Nephron progenitor cell (in vitro differentiated cells): ENCODE measurements at places on chromosomes 13 and 19.
A peak's percentile ranks its signal among the peaks of the same experiment; 100 is the strongest.

DNA sequence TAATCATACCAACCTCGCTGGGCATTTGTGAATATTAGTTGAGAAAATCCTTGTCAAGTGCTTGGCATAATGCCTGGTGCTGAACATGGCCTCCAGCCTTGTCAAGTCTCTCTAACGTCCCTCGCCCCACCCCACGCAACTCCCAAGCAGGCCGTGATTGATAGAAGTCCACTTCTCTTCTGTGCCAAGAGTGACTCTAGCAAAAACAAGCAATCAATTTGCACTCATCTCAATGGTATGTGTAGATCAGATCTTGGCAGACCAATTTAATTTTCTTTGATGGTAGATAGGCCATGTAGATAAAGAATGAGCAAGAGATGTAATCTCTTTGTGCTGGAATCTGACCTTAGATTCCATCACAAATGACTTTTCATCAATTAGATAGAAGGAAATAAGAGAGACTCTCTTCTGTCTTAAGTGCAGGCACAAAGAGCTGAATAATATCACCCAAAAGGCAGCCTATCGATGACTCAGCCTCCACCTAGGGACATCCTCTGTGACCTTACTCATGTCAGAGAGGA is 31.0 kb upstream of the KATNAL1 start:
- DNase-seq: no peak

- DNase-seq: no peak
These were observed 34.7 kb downstream of the TSSK6 start for GRCh38 chr19:19480688-19481087.

GRCh38 chr13:32254416-32254815 is 60.7 kb downstream of the ZAR1L start:
- DNase-seq: no peak

- no peak for DNase-seq
These were observed 61.6 kb upstream of the MED4 start for GRCh38 chr13:48156466-48156865.

DNA sequence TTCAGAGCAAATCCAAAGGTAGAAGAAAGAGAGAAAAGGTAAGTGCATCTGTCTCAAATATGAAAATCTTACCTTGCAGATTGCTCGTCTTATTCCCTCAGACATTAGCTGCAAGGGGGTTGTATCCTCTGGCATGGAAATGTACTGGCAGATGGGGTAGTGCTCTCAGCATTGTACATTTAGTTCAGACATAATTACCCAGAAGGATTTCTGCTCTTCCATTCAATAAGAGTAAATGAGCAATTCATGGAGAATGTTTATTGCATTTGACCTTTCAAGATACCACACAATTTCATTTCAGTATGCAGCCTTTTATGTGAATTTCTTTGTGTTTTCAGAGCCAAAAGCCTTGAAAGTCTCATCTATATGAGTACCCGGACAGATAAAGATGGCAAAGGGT is 63.8 kb downstream of the SCEL start:
- no peak for DNase-seq

GRCh38 chr13:27174766-27175455 is 3.3 kb upstream of the USP12 start:
- DNase-seq: no peak

DNA sequence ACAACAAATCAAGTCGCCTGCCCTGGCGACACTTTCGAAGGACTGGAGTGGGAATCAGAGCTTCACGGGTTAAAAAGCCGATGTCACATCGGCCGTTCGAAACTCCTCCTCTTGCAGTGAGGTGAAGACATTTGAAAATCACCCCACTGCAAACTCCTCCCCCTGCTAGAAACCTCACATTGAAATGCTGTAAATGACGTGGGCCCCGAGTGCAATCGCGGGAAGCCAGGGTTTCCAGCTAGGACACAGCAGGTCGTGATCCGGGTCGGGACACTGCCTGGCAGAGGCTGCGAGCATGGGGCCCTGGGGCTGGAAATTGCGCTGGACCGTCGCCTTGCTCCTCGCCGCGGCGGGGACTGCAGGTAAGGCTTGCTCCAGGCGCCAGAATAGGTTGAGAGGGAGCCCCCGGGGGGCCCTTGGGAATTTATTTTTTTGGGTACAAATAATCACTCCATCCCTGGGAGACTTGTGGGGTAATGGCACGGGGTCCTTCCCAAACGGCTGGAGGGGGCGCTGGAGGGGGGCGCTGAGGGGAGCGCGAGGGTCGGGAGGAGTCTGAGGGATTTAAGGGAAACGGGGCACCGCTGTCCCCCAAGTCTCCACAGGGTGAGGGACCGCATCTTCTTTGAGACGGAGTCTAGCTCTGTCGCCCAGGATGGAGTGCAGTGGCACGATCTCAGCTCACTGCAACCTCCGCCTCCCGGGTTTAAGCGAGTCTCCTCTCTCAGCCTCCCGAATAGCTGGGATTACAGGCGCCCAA is at the start of gene LDLR:
Gene LDLR, plus strand, starts transcription at position 210 of the 760 bp plus-strand sequence. Its CDS starts 86 bp downstream, at position 296.
- peak; percentile 74 for DNase-seq

- DNase-seq: no peak
These were observed 59.0 kb upstream of the ZNF726 start for GRCh38 chr19:23855676-23856075.

- DNase-seq: no peak
These were observed 108.9 kb downstream of the RBM26 start for GRCh38 chr13:79297128-79297527.

DNA sequence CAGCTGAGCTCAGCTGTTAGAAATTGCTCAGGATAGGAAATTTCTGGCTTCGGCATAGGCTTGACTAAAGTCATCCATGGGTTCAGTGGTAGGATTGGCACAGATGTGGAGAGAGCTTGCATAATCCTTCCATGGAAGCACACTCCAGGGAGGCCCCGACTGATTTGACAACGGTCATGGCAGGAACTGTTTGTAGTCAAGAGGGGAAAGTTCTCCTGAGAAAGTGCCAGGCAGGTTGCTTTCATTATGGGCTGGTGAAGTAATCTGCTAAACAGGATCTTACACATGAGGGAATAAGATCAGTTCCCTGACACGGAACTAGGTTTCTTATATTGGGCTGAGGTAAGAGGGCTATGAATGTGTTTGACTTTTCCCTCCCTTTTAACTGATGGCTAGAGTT is 120.1 kb downstream of the RGCC start:
- no peak for DNase-seq

- no peak for DNase-seq
These were observed 222.1 kb downstream of the ZIC5 start for GRCh38 chr13:99749271-99750019.

GRCh38 chr19:41373993-41374392 is 2.3 kb upstream of the TMEM91 start:
- DNase-seq: no peak

- no peak for DNase-seq
These were observed 425 bp upstream of the COLGALT1 start for GRCh38 chr19:17554968-17555479.

GRCh38 chr19:17982430-17982829 is 15.5 kb downstream of the KCNN1 start:
- no peak for DNase-seq

DNA sequence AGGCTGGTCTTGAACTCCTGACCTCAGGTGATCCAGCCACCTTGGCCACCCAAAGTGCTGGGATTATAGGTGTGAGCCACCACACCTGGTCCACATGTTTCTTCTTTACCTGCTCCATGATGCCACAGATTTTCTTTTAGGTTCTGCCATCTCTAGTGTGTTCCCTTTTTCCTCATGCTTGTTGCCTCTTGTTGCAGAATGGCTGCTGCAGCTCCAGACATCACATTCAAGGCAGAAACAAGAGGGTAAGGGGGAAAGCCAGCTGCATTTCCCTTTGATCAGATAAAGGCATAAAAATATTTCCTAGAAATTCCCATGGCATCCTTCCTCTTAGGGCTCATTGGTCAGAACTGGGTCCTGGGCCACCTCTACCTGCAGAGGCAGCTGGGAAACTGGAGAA is 12.3 kb upstream of the CCDC124 start:
- no peak for DNase-seq

GRCh38 chr19:14315433-14315832 is 65.8 kb upstream of the ADGRE5 start:
- no peak for DNase-seq

- DNase-seq: no peak
These were observed 160.8 kb upstream of the SERP2 start for GRCh38 chr13:44212633-44213396.

GRCh38 chr19:18501832-18502231 is 20.0 kb downstream of the ELL start:
- DNase-seq: no peak

- no peak for DNase-seq
These were observed 1551.1 kb downstream of the EFNB2 start for GRCh38 chr13:104984296-104984818.

DNA sequence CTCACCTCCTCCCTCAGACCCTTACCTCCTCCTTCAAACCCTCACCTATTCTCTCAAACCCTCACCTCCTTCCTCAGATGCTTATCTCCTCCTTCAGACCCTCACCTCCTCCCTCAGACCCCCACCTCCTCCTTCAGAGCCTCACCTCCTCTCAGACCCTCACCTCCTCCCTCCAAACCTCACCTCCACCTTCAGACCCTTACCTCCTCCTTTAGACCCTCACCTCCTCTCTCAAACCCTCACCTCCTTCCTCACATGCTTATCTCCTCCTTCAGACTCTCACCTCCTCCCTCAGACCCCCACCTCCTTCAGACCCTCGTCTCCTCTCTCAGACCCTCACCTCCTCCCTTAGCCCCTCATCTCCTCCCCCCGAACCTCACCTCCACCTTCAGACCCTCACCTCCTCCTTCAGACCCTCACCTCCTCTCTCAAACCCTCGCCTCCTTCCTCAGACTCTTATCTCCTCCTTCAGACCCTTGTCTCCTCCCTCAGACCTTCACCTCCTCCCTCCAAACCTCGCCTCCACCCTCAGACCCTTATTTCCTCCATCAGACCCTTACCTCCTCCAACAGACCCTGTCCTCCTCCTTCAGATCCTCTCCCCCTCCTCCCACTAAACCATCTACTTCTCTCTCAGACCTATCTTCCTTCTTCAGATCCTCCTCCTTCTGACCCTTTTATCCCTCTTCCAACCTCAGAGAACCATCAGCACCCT is 2.5 kb upstream of the BCL3 start:
- DNase-seq: no peak

DNA sequence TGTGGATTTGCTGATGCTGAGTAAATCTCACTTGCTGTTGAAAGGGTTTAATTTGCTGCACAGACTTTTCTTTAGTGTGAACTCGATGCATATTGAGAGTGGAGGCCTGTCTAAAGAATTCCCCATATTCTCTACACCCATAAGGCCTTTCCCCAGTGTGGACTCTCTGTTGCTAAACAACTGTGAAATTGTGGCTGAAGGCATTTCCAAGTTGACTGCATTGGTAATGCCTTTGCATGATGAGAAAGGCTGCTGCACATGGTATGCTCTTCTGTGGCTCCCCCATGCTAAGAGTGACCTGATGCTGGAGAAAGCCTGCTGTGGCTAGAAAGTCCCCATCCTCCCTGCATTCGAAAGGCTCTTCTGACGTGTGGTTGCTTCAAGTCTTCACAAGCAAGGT is 6.6 kb upstream of the ZNF599 start:
- no peak for DNase-seq

DNA sequence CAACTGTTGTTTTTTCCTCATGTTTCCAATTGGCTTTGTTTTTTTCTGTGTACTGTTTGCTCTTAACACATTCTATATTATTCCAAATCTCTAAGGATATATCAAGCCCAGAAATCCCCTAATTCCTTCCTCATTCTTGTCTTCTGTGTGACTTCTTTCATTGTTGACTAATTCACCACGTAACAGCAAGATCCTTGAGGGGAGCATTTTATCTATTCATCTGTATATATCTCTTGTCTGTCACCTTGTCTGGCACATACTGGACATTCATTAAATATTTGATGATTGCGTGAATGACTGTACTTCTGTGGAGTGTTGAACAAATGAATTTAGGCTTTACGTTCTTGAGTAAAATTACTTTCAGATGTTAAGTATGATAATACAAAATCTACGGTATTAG is 44.8 kb upstream of the OLFM4 start:
- DNase-seq: no peak

DNA sequence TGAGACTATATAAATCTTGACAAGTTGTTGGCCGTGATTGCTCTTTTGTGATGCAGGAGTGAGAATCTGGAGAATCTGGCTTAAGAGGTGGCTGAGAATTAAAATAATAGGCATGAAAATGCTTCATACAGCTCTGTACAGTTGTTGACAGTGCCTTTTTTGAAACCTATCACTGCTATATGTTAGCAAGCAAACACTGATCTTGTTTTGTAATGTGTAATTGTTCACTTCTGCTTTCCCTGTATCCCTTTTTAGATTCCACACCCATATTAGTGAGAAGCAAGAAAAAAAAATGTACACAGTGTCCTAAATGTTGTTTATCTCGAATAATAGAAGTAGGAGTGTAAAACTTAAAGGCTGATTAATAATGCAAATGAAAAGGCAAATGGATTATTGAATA is 31.1 kb downstream of the ITM2B start:
- no peak for DNase-seq

GRCh38 chr19:50796128-50796633 is 6.0 kb downstream of the ACP4 start:
- no peak for DNase-seq

DNA sequence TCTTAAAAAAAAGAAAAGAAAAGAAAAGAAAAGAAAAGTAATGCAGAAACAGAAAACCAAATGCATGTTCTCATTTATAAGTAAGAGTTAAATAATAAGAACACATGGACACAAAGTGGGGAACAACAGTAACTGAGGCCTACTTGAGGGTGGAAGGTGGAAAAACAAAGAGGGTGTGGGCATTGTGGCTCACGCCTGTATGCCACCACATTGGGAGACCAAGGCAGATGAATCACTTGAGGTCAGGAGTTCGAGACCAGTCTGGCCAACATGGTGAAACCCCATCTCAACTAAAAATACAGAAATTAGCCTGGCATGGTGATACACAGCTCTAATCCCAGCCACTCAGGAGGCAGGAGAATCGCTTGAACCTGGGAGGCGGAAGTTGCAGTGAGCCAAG is 8.1 kb downstream of the ZNF708 start:
- DNase-seq: no peak

- DNase-seq: peak; percentile 21
These were observed 9.6 kb downstream of the ZIC2 start for GRCh38 chr13:99991013-99991827.

- DNase-seq: no peak
These were observed 2.5 kb downstream of the RPS28 start for GRCh38 chr19:8323781-8324185.

GRCh38 chr19:29287061-29287460 is 74.1 kb upstream of the UQCRFS1 start:
- DNase-seq: no peak
